Purkinje cell (primary cell): ENCODE measurements at places on chromosomes 5 and 9. TPM values are rescaled to one million over a fixed set of nuclear protein-coding genes. Genes with fewer than 3 reads are reported as not detected.

PRDM9 gene
- polyA plus RNA-seq = not detected in 2 replicates

PCDHGC4 gene
- polyA plus RNA-seq = 0.22 and 4.5 TPM in 2 replicates

PAPPA gene
- polyA plus RNA-seq = 0.29 and 1.4 TPM in 2 replicates

PLCXD3 gene
- 9.7 and 10.4 TPM in 2 replicates for polyA plus RNA-seq

HACD4 gene
- 0.16 and 0.38 TPM in 2 replicates for polyA plus RNA-seq

IFNA7 gene
- not detected in 2 replicates for polyA plus RNA-seq

PCDHGA6 gene
- polyA plus RNA-seq = 0.30 and 0.60 TPM in 2 replicates

GTF2H2C gene
- 25.0 and 30.3 TPM in 2 replicates for polyA plus RNA-seq

PRKACG gene
- not detected in 2 replicates for polyA plus RNA-seq
